ENCODE measurements at places on chromosomes 13 and 19. TPM values are rescaled to one million over a fixed set of nuclear protein-coding genes. Genes with fewer than 3 reads are reported as not detected.

DNA sequence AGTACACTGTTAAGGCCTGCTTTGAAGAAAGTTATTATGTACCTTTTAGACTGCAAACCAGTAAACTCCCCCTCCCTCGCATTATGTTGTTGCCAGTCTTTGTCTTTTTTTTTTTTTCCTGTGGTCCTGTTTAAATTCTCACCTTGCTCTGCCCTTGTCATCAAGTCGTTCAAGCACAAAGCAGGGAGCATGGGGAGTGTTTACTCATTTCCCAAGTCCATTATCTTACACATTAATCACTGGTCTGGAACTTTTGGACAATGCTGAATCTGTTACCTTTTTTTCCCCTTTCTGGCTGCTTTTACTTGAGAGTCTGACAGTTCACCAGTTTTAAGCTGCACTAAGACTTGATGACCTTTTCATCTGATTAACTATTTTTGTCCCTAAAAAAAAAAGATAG lies 108.2 kb downstream of the DACH1 start:
- no peak for DNase-seq

- no peak for DNase-seq
Measured at GRCh38 chr19:13181747-13182388, 31.7 kb downstream of the IER2 start.

The COX6B1 gene
- 418 TPM for total RNA-seq

- no peak for DNase-seq
Measured at GRCh38 chr19:7292950-7293761, 1.1 kb downstream of the INSR start.

The HTR2A gene
- total RNA-seq, result not detected

GRCh38 chr13:101258071-101258470 lies 158.2 kb downstream of the NALCN start:
- DNase-seq, result peak; percentile 61

DNA sequence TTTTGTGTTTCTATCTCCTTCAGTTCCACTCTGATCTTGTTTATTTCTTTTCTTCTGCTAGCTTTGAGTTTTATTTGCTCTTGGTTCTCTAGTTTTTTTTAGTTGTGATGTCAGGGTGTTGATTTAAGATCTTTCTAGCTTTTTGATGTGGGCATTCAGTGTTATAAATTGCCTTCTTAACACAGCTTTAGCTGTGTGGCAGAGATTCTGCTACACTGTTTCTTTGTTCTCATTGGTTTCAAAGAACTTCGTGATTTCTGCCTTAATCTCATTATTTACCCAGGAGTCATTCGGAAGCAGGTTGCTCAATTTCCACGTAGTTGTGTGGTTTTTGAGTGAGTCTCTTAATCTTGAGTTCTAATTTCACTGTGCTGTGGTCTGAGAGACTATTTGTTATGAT lies 251.7 kb upstream of the HTR2A start:
- DNase-seq, result no peak

DNA sequence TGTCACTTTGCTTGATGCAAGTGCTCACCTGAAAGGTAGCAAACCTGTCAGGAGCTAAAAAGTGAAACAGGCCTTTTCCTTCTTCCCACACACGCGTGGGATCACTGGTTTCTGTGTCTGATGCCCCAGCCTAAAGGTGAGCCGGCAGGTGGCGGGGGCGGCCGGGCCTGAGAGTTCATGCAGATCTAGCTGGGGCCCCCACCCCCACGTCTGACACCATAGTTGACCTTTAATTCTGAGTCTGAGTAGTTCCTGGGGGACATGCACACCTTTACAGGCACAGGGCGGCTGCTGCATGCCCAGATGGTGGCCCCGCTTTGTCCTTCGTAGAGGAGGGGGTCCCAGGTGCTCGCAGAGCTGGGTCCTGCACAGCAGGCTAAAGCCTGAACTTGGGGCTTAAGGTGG lies 345.3 kb downstream of the TEX29 start:
- no peak for DNase-seq

- DNase-seq, result no peak
Measured at GRCh38 chr19:10565028-10565566, 713 bp downstream of the KRI1 start.

DNA sequence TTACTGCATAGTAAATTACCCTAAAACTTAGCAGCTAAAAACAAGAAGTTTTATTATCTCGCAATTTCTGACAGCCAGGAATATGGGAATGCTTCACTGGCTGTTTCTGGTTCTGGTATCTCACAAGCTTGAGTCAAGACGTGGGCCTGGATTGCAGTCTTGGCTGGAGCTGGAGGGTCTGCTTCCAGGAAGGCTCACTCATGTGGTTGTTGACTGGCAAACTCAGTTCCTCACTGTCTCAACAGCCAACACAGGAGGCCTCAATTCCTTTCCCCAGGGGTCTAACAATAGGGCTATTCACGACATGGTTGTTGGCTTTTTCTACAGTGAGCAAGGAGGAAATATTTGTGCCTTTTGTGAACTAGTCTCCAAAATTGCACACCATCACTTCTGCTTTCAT lies 146.3 kb downstream of the GPC5 start:
- DNase-seq, result no peak

- no peak for DNase-seq
Measured at GRCh38 chr13:84563611-84564010, 681.3 kb upstream of the SLITRK1 start.

The TMEM255B gene
- total RNA-seq, result 64.3 TPM

The DAND5 gene
- 0.05 TPM for total RNA-seq

- DNase-seq, result peak; percentile 73
Measured at GRCh38 chr13:35978607-35979316, 152.4 kb downstream of the DCLK1 start.

GRCh38 chr13:107730813-107731212 lies 484.5 kb downstream of the LIG4 start:
- DNase-seq, result no peak

GRCh38 chr13:67042556-67042955 lies 187.6 kb downstream of the PCDH9 start:
- DNase-seq, result no peak

- DNase-seq, result no peak
Measured at GRCh38 chr19:49116544-49116943, 2.4 kb downstream of the LIN7B start.

The RASAL3 gene
- 18.1 TPM for total RNA-seq

DNA sequence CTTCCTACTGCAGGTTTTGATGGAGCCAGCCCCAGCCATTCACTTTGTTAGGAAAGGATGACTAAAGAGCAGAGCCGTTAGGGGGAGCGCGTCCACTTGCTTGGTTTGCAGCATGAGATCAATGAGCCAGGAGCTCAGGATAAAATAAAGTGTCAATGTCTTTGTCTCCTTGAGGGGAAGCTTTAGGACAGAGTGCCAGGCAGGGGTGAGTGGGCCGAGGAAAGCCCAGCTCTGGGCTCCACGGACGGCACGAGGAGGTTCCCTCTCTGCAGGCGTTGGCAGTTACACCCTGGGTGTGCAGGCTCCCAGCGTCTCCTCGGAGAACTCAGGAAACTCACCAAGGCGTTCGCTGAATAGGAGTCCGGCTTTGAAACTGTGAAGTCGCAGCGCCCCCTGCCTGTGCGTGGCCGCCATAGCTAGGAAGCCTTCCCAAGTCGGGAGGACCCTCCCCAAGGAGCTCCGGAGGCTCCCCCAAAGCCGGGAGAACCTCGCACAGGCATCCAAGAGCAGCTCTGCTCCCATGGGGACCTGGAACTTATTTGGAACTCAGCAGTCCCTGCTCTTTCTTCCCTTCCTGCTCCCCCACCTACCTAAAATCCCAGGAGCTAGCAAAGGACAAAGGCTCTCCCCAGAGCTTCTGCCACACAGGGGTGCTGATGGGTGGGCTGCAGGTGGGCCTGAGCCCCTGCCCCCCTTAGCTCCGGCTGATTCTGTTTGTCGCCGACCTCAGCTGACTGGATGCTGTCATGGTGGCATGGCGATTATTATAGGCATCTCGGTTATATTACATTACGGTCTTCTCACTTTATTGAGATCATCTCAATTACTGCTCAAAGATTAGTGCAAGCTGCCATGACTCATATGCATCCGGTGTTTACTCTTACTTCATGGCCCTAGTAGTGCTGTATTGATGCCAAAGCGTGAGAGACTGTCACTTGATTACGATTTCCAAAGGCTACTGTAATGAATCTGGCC lies 34.4 kb downstream of the GSX1 start:
- peak; percentile 65 for DNase-seq

The ZNF439 gene
- total RNA-seq, result 2.8 TPM

GRCh38 chr13:60398379-60398891 lies 1.4 kb downstream of the TDRD3 start:
- DNase-seq, result peak; percentile 18

GRCh38 chr19:35090506-35091214 lies 25.0 kb upstream of the FXYD3 start:
- DNase-seq, result peak; percentile 27

DNA sequence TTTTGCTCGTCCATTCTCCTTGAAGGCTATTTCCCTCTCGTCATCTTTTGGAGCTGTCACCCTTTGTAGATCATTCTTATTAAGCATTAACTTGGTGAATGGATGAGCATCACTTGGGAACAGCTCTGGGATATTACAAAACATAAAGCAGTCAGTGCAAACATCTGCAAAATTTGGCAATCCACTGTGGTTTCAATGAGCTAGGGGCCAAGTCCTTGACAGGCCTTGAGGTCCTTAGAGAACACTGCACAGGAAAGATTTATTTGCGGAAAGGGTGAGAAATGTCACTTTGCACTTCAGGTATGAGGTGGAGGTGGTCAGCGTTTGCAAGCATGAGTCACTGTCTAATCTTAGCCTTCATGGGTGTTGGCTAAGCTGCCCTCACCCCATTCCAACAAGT lies 239.7 kb upstream of the MAB21L1 start:
- no peak for DNase-seq

GRCh38 chr19:1779574-1779973 lies 26.3 kb downstream of the ONECUT3 start:
- no peak for DNase-seq

The CNFN gene
- not detected for total RNA-seq
